Hypothalamus (tissue), 51 donors: ENCODE measurements at places on chromosomes 5 and 9.

GRCh38 chr9:124040935-124041816, 29.6 kb downstream of the LHX2 start:
- no peak for DNase-seq

DNA sequence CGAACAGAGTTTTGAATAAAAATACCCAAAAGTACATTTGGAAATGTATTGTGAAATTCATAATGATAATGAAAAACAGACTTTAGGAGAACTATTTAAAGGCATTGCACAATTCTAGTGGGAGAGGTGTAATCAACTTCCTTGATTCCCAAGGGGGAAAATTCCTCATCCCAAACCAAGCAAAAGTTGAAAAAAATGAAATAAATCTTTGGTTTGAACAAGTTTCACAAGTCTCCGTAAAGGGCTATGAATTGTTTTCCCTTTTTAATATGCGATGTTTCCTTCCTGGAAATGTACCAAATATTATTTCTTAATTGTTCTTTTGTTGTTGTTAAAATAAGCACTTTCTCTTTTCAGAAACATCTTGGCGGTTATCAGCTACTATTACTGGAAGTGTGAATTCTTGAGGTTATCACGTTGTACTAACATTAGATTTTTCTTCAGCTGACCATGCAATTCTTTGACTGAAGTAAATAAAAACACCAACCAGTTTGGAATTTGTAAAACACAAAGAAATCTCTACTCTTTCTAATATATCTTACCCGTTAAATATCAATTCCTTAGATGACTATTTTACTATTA, 59.3 kb downstream of the SVEP1 start:
- DNase-seq = no peak

GRCh38 chr5:98638111-98638510, 135.4 kb upstream of the RGMB start:
- DNase-seq = no peak

DNA sequence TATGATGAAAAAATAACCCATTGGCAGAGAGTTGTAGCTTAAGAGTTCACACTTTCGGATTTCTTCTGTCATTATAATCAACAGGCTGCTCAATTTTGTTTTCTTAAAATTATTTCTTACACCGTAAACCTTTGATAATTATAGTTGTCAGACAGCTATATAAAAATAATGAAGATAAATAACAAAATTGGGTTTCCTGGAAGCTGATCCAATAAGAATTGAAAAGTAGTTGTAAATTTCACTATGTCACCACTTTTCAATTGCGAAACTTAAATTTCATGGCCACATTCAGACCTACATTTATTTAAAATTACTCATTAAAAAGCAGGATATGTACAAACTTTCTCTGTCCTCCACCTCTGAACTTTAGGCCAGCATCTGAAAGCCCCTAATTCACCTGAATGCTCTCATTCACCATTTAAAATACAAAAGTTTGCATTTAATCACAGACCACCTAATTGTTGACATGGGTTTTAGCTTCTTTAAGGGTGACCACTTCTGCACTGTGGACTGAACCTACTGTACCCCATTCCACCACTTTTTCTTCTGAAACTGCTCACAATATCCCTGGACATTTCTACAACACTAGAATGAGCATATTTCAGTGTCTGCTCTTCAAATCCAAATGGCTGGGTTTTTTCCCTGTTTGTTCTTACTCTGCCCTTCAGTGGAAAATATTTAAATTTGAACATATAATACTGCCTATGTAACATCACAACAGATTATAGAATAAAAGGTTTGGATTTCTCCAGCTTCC, 680 bp downstream of the SELENOP start:
- no peak for DNase-seq

DNA sequence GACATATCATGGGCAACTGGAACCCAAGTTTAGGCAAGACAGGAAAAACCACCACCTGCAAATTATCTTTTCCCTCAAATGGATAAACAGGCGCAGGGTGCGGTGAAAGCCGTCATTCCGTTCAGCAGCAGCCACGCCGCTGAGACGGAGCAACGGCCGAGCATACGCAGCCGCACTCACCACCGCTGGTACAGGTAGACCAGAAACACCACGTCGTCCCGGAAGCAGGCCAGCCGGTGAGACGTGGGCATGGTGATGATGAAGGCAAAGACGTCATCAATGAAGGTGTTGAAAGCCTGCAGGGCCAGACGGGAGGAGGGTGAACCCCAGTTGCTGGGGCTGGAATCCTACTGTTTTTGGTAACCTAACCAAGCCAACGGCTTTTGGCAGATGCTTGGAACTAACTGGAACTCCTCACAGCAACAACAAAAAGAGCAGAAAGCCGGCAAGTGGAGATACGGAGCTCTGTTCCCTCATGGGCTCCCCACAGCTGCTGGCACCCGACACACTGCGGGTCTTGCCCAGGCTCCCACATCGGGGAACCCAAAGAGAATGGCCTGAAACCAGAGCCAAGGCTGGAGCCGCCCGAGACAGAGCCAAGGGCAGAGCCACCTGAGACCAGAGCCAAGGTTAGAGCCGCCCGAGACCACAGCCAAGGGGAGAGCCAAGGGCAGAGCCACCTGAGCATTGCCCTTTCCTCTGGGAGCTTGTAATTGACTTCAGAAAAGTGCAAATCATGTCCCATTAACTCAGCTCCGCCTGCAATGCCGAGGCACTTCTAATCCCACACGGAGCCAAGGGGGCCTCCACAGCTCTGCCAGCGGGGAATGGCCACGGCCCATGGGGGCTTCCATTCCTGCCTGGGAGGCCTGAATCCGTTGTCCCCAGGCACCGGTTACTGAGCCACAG, 24.2 kb downstream of the CLPTM1L start:
- no peak for DNase-seq

- DNase-seq = no peak
Observed at GRCh38 chr9:122498883-122499288, 11.7 kb upstream of the OR1J2 start.

GRCh38 chr5:154058055-154059038, 19.6 kb downstream of the MFAP3 start:
- DNase-seq = no peak

DNA sequence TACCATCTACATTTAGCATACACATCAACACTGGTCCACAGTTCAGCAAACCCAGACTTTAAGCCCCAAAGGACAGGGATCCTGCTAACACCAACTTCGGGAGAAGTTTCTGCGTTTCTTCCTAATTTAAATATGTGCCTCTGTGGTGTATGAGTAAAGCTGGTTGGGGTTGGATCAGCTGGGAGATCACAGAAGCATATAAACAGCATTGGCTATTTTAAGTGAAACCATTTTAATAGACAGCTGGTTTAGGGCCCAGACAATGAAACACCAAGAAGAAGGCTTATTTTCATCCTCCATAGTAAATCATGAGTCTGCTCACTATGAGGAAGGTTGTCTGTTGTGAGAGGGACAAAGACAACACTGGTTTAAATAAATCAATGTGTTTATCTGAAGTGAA, 11.3 kb downstream of the EBF1 start:
- DNase-seq = no peak

DNA sequence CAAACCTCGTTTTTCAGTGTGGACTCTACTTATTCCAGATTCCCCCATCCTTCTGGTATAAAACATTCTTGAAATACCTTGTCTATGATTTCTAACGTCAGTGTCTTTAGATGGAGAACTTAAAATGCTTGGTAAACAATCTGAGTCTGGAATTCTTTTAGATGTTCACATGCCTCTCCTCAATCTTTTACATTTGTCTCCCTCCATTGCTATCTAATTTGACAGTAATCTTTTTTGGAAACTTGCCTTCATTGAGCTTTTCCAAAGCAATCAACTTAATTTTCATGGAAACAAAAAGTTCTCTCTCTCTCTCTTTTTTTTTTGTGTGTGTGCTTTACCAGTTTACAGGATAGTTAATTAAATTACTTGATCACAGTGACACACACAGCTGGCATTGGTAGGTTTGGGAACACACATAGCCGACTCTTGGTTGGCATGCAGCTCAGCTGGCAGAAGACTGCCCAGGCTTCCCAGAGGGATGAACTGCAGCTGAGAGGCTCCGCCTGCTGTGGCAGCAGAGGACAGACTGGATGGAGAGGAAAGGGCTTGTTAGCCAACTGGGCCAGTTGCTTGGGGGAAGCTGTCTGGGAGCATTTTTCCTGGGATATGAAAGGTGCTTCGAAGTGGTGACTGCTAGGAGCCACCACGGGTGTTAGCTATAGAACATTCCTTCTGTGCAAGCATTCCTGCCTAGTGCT, 271.3 kb downstream of the ZSWIM6 start:
- DNase-seq = peak; percentile 43

- no peak for DNase-seq
Observed at GRCh38 chr9:75181750-75182149, 93.4 kb downstream of the OSTF1 start.

DNA sequence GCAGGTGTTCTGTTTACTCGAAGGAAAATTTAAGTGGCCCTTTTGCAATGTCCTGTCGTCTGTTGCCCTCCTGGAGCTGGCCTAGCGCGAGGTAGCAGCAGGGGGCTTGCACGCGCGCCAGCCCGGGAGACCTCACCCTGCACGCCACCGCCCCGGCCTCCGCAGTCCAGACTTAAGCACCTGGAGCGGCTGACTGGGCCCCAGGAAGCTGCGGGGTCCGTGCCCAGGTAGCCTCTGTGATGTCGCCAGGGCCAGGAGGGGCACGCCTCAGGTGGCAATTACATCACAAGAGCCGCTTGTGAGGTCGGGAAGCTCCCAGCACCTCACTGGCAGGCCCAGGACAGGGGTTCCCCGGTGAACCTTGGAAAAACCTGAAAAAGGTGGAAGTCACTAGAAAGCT, at the start of gene SAXO1:
SAXO1 (minus strand) TSS at position 195 of the 400 bp plus-strand sequence. CDS start 301 bp downstream, outside the sequence.
- no peak for DNase-seq

GRCh38 chr5:10065428-10066000, 184.2 kb downstream of the ATPSCKMT start:
- DNase-seq = no peak
